ENCODE measurements at places on chromosomes 12 and 14.

- H3K4me3 ChIP-seq, result no peak overlapping the region
- no peak overlapping the region for H3K27ac ChIP-seq
- peaks cover 71% of the 10 kb centered on the region for H3K27me3 ChIP-seq
- DNase-seq, result no peak
- H3K36me3 ChIP-seq, result no peaks in the 10 kb centered on the region
These were observed 150.3 kb downstream of the DAD1 start for GRCh38 chr14:22438742-22439141.

- H3K4me1 ChIP-seq, result no peaks in the 10 kb centered on the region
- H3K27me3 ChIP-seq, result no peaks in the 10 kb centered on the region
- no peaks in the 10 kb centered on the region for H3K36me3 ChIP-seq
- DNase-seq, result no peak
- no peak overlapping the region for H3K4me3 ChIP-seq
- no peak overlapping the region for H3K27ac ChIP-seq
These were observed 42.9 kb downstream of the HRK start for GRCh38 chr12:116838365-116838764.

DNA sequence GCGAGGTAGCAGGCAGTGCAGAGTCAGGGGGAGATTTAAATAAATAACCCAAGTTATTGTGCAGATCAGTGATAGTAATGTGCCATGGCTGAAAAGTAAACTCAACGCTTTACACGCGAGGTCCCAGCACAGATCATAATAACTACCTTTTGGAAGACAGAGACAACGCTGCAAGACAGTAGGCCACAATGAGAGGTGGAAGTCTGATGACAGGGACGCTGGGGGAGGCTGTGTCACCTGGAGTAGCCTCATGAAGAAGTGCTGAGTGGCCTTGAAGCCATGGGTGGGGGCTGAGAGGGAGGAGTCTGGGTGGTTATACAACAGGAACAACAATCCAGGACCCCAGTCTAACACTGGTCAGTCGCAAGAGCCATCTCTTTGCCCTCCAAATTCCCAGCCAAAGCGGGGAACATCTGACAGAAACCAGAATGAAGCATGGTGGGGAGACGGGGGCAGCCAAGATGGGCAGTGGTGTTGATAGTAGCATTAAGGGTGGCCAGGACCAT lies 28.2 kb downstream of the ANO2 start:
- 0 out of 2 replicates have a peak, but pooled peaks cover 5% of the 10 kb centered on the region for H3K27me3 ChIP-seq
- no peak overlapping the region for H3K27ac ChIP-seq
- no peak for DNase-seq
- H3K4me3 ChIP-seq, result no peak overlapping the region

DNA sequence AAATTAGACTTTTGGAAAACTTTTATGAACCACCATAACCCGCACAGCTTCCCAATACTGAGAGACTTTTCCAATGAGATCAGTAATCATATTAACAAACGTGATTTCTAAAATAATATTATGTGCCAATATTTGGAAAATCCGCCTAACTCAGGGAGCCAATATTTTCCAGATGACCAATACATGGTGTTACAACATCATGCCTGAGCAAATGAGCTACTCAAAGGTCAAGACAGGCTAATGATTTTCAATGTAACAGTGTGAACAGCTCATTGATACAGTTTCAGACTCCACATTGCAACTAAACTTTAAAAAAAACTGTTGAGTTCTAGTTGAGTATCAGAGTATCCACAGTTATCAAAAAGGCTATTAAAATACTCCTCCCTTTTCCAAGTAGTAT lies 46.8 kb downstream of the RNF34 start:
- no peak overlapping the region for H3K27ac ChIP-seq
- H3K4me3 ChIP-seq, result no peak overlapping the region
- DNase-seq, result no peak
- H3K27me3 ChIP-seq, result no peaks in the 10 kb centered on the region
- H3K4me1 ChIP-seq, result no peaks in the 10 kb centered on the region

DNA sequence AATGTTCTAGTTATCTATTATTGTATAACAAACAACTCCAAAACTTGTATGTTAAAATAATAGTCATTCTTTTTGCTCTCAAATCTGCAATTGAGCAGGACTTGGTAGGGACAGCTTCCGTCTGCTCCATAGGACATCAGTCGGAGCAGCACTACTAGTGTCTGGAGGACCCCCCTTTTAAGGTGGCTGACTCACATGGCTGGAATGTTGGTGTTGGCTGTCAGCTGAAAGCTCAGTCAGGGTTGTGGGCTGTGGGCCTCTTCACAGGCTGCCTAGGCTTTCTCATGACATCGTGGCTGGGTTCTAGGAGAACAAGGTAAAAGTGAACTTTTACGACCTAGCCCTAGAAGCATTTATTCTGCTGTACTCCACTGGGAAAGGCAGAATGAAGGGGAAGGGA lies 160.6 kb downstream of the ANO4 start:
- H3K4me3 ChIP-seq, result no peak overlapping the region
- no peaks in the 10 kb centered on the region for H3K36me3 ChIP-seq
- no peak for DNase-seq
- peaks cover 9% of the 10 kb centered on the region for H3K4me1 ChIP-seq
- H3K27ac ChIP-seq, result no peak overlapping the region
- H3K27me3 ChIP-seq, result no peaks in the 10 kb centered on the region

DNA sequence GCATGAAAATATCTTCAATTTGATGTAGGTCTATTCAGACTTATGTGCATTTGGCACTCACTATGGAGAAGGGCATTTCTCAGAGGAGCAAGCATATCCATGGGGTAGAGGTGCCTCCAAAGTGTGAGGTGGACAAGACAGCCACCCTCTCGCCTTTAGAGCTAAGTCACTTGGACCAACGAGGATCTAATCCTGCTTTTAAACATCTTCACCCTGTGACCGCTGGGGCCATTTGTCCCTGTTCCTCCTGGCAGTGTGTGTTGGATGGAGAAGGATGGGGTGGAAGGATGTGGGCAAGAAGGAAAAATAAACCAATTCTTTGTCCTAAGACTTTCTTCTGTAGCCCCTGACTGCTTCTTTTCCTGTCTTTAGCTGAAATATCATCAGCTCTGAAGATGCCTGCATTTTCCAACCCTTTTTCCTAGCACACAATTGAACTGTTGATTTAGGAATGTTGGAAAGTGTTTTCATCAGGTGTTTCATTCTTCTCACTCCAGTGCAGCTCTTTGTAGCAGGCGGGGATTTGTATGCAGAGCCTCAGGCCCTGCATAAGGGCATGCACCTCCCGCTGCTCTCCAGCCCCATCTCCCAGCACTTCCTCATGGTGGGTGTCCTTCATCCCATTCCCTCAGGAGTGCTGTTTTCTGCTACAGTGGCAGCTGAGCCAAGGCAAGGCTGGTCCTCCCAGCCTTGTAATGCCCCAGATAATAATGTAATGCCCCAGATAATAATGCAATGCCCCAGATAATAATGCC lies 5.3 kb downstream of the FGF6 start:
- H3K36me3 ChIP-seq, result no peaks in the 10 kb centered on the region
- no peak overlapping the region for H3K4me3 ChIP-seq
- H3K27ac ChIP-seq, result no peak overlapping the region
- peaks cover 22% of the 10 kb centered on the region for H3K27me3 ChIP-seq
- no peaks in the 10 kb centered on the region for H3K4me1 ChIP-seq

DNA sequence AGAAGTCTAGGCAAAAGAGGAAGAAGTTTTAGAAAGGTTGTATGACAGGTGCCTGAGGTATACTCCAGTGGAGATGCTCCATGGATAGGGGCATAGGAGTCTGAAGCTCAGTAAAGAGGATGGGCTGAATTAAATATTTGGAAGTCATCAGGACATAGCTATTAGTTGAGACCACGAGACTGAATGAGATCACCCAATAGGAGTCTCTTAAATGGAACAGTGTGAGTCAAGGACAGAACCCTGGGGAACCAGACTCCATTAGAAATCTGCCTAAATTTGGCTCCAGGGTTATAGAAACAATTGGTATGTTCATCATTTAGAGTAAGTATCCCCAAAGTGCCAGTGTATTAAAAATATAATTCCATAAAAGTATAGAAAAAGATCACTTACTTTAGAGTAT lies 172.6 kb downstream of the PRKCH start:
- no peak for DNase-seq
- no peaks in the 10 kb centered on the region for H3K27me3 ChIP-seq
- H3K4me3 ChIP-seq, result no peak overlapping the region
- H3K4me1 ChIP-seq, result peaks cover 15% of the 10 kb centered on the region
- H3K27ac ChIP-seq, result no peak overlapping the region

DNA sequence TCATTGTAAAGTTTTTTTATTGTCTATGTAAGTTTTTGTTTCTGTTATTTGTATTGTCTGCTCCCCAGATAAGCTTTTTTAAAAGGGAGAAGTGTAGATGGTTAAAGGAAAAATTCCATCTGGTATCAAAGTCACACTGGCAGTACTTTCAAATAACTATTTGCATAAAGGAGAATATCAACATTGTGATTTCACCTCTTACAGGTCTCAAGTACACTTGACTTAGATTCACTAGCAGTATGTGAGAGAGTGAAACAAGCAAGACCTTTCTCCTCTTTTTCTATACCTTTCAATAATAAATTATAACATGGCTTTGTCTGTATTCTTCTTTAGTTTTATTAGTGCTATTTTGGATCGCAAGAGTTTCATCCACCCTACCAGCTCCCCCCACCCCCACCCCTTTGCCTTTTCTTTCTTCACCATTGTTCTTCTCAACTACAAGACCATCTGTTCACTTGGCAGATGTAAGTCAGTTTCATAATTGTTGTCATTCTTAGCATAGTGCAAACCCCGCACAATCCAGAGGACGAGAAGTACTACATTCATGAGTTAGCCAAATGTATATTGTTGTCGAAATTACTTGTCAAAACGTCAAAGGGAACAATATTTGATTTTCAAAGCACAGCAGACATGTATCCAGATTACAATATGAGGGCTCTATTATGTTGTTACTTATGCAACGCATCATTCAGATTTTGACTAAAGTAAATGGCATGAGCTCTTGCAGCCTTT lies 602.7 kb upstream of the FLRT2 start:
- DNase-seq, result no peak
- H3K4me3 ChIP-seq, result no peak overlapping the region
- no peaks in the 10 kb centered on the region for H3K27me3 ChIP-seq
- H3K36me3 ChIP-seq, result no peaks in the 10 kb centered on the region
- no peak overlapping the region for H3K27ac ChIP-seq

GRCh38 chr14:89265234-89265633 lies 151.8 kb downstream of the FOXN3 start:
- no peak for DNase-seq
- H3K27ac ChIP-seq, result no peak overlapping the region
- no peaks in the 10 kb centered on the region for H3K4me1 ChIP-seq
- H3K27me3 ChIP-seq, result no peaks in the 10 kb centered on the region
- no peaks in the 10 kb centered on the region for H3K36me3 ChIP-seq
- no peak overlapping the region for H3K4me3 ChIP-seq

DNA sequence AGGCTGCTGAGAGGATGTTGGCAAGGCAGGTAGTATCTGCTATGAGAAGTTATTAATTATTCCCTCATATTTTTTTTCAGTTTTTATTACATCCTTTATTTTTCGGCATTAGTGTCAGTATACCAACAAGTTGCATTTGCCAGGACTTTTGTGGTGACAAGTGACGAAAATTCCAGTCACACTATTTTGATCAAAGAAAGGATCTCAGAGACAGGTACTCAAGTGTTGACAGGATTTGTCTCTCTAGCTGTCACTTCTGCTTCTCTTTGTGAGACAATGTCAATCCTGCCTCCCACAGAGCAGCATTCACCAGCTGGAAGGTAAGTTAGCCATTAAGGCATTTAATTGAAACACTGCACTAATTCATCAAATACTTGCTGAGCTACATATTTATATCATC lies 18.0 kb upstream of the IFNG start:
- H3K36me3 ChIP-seq, result no peaks in the 10 kb centered on the region
- no peaks in the 10 kb centered on the region for H3K27me3 ChIP-seq
- no peak for DNase-seq
- no peak overlapping the region for H3K4me3 ChIP-seq
- no peak overlapping the region for H3K27ac ChIP-seq

GRCh38 chr14:57209561-57209960 lies 59.1 kb downstream of the EXOC5 start:
- no peak overlapping the region for H3K27ac ChIP-seq
- DNase-seq, result no peak
- H3K27me3 ChIP-seq, result no peaks in the 10 kb centered on the region
- H3K4me1 ChIP-seq, result no peaks in the 10 kb centered on the region
- H3K4me3 ChIP-seq, result no peak overlapping the region
- peaks cover 9% of the 10 kb centered on the region for H3K36me3 ChIP-seq

DNA sequence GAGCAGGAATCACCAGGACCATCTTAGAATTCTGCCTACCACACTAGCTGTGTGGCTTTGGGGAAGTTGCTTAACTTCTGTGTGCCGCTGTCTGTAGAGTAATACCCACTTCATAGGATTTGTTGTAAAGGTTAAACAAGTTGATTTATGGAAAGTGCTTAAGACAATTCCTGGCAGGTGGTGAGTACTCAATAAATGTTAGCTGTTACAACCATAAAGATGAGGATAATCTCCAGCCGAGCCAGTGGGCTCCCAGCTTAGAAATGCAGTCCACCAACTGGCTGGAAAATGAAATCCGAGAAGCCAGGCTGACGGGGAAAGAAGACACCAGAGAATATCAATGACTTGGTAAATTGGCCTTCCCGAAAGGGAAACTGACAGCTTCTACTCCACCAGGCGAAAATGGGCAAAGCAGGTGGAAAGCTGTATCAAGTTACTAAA lies 173.5 kb downstream of the CHST11 start:
- H3K27ac ChIP-seq, result no peak overlapping the region
- no peaks in the 10 kb centered on the region for H3K27me3 ChIP-seq
- H3K36me3 ChIP-seq, result no peaks in the 10 kb centered on the region
- DNase-seq, result no peak

GRCh38 chr14:99584823-99585222 lies 19.2 kb downstream of the CCDC85C start:
- H3K4me1 ChIP-seq, result peaks cover 17% of the 10 kb centered on the region
- no peak for DNase-seq
- H3K27ac ChIP-seq, result no peak overlapping the region
- H3K36me3 ChIP-seq, result no peaks in the 10 kb centered on the region
- H3K4me3 ChIP-seq, result no peak overlapping the region

DNA sequence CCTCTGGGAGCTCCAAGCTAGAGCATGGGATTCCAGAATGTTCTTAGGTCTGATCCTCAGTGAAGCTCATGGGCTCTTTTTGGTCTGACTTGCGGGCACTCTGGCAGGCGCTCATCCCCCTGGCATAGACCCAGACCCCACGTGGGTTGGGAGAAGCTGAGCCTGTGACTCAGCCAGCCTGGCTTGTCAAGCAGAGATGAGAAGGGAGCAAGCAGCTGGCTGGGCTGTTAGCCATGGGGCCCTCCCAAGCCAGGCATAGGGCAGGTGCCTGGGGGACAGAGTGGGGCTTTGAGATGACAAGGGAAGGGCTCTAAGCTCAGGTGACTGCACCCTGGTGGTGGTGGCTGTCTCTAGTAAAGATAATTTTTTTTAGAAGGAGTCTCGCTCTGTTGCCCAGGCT lies 80.3 kb upstream of the NOS1 start:
- no peaks in the 10 kb centered on the region for H3K4me1 ChIP-seq

- DNase-seq, result peak; percentile 16
- no peaks in the 10 kb centered on the region for H3K27me3 ChIP-seq
- peak overlapping the region; percentile 94 for H3K4me3 ChIP-seq
- H3K4me1 ChIP-seq, result peaks cover 10% of the 10 kb centered on the region
These were observed 594 bp downstream of the ZCCHC8 start for GRCh38 chr12:122499991-122500684.

All from HCT116 (cell line).